ENCODE measurements at places on chromosomes 4 and X.
A peak's percentile ranks its signal among the peaks of the same experiment; 100 is the strongest.

GRCh38 chr4:44912980-44913379 lies 186.6 kb upstream of the GNPDA2 start:
- no peak overlapping the region for H3K27ac ChIP-seq
- no peaks in the 10 kb centered on the region for H3K4me1 ChIP-seq
- H3K27me3 ChIP-seq = no peaks in the 10 kb centered on the region
- DNase-seq = no peak

DNA sequence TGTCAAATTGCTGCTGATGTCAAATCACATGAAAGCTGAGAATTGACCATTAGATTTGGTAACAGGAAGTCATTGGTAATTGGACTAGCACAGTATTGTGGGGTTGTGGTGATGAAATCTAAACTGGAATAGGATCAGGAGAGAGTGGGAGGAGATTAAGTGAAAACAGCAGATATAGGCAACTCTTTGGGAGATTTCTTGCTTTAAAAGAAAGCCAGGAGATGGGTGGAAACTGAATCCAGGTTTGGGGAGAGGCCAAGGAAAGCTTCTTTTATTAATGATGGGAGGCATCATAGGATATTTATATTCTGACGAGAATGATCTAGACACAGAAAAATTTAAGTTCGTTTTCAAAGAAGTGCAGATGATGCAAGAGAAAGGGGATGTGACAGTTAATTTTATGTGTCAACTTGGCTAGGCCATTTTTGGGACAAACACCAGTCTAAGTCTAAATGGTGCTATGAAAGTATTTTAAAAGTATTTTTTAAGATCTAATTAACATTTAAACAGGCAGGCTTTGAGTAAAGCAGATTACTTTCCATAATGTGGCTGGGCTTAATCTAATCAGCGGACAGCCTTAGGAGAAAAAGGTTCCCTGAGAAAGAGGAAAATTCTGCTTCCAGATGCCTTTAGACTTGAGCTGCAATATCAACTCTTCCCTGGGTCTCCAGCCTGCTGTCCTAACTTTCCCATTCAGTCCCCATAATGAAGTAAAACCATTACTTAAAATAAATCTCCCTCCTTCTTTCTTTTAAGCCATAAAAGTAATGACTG lies 24.7 kb downstream of the SEC24D start:
- H3K27ac ChIP-seq = peak overlapping the region; percentile 71
- no peak overlapping the region for H3K4me3 ChIP-seq
- peak; percentile 94 for DNase-seq

GRCh38 chr4:1579001-1579900 lies 104.9 kb downstream of the FAM53A start:
- no peaks in the 10 kb centered on the region for H3K36me3 ChIP-seq
- peak; percentile 45 for DNase-seq
- peak overlapping the region; percentile 38 for H3K27ac ChIP-seq
- no peaks in the 10 kb centered on the region for H3K4me1 ChIP-seq

GRCh38 chrX:30308263-30309138 lies 689 bp downstream of the NR0B1 start:
- H3K4me1 ChIP-seq = no peaks in the 10 kb centered on the region
- H3K4me3 ChIP-seq = no peak overlapping the region
- peaks cover 8% of the 10 kb centered on the region for H3K27me3 ChIP-seq
- DNase-seq = peak; percentile 13

DNA sequence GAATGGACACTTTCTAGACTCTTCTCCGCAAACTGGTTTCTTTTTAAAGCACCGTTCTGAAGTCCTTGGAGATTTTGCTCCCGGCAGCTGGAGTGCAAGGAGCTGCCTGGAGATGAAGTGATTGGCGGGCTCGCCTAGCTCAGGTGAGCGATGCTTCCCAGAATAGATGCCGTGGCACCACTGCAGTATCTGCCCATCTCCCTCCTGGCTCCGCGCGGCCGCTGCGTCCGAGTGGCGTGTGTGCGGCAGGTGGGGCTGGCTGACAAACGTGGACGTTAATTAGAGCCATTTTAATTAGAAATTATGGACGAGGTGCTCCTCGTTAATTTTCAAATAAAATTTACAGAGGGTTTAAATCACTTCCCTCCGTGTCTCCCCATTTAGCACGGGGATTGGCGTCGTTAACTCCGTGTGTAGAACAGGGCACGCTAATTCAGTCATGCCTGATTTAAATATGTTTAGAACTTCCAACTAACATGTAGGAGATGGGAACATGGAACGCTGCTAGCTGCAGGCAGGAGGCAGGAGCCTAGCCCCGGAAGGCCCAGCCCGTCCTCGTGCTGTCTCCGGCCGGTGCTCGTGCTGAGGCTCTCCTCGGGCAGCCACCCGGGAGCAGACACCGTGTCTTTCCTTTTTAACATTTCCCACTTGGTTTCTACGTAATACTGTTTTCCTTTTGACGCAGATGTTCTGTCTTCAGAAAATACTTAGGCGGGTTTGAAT lies 11.6 kb downstream of the UVSSA start:
- H3K36me3 ChIP-seq = peaks cover 25% of the 10 kb centered on the region
- no peak overlapping the region for H3K27ac ChIP-seq
- H3K4me1 ChIP-seq = no peaks in the 10 kb centered on the region
- no peaks in the 10 kb centered on the region for H3K27me3 ChIP-seq
- DNase-seq = no peak

DNA sequence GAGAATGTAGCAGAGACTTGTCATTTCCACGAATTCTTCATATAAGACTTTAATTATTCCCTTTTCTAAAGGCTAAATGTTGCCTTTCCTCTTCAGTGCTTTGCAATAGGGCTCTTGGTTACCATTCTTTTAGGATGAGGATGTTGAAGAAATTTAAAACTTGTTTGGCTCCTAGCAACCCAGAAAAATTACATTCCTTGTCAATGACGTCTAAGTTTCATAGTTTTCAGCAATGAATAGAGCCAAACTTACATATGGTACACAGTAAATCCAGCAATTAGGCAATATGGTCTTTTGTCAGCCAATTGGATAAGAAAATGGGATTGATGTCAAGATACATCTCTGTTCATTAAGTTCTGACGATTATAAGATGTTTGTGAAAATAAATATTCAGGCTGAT lies 1639.6 kb upstream of the PCDH10 start:
- H3K36me3 ChIP-seq = no peaks in the 10 kb centered on the region
- H3K4me3 ChIP-seq = no peak overlapping the region
- no peaks in the 10 kb centered on the region for H3K4me1 ChIP-seq
- no peaks in the 10 kb centered on the region for H3K27me3 ChIP-seq
- DNase-seq = peak; percentile 77

GRCh38 chr4:42653626-42654560 lies 3.0 kb downstream of the ATP8A1 start:
- peaks cover 3% of the 10 kb centered on the region for H3K27me3 ChIP-seq
- H3K4me1 ChIP-seq = peaks cover 4% of the 10 kb centered on the region
- no peaks in the 10 kb centered on the region for H3K36me3 ChIP-seq
- no peak overlapping the region for H3K4me3 ChIP-seq
- no peak overlapping the region for H3K27ac ChIP-seq
- no peak for DNase-seq
